GM10248 (cell line): ENCODE measurements at places on chromosomes 13 and 19.

GRCh38 chr19:6731822-6732221 lies 5.6 kb downstream of the GPR108 start:
- no peak for DNase-seq

- no peak for DNase-seq
Measured at GRCh38 chr13:20171364-20171763, 10.5 kb upstream of the GJA3 start.

DNA sequence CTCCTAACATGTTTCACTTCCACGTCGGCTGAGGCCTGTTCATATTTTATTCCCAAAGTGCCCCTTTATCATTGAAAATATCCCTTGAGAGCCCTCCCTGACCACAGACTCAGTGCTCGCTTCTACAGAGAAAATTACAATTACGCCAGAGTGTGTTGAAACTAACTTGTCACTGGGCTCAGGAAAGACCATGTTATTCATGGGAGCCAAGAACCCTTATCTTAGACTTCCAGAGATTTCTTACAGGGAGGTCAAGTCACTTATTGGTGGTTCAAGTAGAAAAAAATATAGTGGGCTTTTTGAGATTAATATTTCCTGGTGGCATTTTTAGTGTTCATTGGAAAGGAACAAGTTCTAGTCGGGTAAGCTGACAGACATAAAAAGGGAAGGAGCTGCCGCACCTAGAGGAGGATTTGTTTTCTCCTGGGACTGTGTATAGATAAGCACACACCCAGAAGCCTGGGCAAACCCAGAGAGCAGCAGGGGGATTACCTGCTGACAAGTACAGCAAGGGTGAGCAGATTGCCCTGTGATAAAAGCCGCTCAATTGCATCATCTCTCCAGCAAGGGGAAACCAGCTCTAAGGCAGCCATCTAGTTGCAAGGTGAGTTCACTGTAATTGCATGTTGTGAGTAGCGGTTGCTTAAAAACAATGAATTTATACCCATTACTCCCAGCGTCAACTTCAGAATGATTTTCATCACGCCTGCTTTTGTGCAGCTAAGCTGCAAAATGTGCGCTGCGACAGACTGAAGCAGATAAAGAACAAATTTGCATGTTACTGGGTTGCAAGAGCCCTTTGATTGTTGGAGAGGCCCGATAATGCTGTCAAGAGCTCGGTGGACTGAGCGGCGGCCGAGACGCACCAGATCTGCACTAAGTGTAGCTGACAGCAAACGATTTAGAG lies 46.2 kb downstream of the DCT start:
- DNase-seq, result peak; percentile 14

- DNase-seq, result no peak
Measured at GRCh38 chr13:57653229-57653989, 21.9 kb downstream of the PCDH17 start.

DNA sequence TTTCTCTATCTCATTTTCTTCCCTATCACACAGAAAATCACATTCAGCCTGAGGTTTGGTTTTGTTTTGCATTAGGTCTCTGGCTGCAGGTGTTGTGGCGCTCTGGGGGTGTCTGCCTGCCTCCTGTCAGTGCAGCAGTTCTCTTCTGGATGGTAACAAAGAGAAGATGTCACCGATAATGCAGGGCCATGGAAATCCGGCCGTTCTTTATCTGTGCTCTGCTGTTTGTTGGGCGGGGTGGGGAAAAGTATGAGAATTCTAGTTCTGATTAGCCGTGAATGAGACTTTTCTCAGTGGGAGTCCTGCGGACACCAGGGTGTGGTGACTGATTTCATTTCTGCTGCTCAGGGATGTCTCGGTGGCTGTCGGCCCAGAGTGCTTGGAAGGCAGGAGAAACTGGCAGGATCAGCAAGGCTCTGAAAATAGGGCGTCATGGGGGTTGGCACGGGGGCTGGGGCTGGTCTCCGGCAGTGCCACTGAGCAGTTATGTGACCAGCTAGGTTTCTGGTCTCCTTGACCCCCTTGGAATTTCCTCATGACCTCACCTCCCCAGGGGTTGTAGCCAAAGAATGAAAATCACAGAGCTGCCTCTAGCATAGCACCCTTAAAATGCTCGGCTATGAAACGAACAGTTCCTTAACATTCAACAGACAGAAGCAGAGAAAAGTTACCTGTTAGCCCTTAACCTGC lies 5.0 kb downstream of the RNF113B start:
- DNase-seq, result no peak

GRCh38 chr19:38062959-38063761 lies 156.2 kb downstream of the SIPA1L3 start:
- no peak for DNase-seq

DNA sequence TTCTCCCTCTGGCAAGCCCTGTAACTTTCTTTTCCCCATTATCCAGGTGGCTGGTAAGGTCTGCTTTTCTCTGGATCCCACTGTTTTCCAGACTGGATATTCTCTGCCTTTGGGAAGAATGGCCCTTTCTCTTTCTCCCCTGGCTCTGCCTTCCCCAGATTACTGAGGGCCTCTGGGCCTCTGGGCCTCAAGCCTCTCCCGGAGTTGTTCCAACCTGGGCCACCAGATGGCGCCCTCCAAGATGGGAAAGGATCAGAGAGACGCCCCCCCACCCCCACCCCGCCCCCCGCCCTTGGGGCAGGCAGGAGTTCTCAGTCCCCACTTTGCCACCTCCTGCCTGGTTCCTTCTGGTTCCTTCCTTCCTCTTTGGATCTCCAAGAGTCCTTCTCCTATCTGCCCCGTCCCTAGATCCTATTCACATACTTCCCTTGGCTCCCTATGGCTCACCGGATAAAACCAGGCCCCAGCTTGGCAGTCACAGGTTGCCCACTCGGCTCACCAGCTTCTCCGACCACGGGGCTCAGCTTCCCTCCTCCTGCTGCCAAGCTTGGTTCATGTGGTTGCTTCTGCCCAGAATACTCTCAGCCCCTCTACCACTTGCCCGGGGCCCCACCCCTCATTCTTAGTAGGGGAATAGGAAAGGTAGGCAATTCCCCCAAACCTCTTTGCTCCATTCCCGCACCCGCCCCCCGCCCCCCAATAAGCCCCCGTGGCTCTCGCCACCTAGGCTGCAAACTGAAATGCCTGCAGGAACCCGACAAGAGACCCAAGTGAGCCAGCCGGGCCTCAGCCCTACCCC lies 13.1 kb downstream of the EPS8L1 start:
- peak; percentile 81 for DNase-seq

DNA sequence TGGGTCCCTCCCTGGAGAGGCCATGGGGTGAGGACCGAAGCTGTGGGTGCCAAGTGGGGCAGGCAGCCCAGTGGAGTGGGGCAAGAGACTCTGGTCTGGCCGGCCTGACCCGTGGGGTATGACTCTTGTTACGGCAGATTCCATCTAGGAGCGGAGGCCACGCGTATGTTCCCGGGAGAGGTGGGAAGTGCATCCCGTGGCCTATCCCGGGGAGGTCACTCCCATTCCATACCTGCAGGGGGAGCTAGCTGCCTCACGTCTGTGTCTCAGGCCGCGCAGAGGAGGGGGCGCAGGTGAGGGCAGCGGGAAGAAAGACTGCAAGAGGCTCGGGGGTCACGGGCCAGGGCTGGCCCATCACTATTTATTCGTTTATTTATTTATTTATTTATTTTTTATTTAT lies 4.9 kb downstream of the CSNK1G2 start:
- no peak for DNase-seq

DNA sequence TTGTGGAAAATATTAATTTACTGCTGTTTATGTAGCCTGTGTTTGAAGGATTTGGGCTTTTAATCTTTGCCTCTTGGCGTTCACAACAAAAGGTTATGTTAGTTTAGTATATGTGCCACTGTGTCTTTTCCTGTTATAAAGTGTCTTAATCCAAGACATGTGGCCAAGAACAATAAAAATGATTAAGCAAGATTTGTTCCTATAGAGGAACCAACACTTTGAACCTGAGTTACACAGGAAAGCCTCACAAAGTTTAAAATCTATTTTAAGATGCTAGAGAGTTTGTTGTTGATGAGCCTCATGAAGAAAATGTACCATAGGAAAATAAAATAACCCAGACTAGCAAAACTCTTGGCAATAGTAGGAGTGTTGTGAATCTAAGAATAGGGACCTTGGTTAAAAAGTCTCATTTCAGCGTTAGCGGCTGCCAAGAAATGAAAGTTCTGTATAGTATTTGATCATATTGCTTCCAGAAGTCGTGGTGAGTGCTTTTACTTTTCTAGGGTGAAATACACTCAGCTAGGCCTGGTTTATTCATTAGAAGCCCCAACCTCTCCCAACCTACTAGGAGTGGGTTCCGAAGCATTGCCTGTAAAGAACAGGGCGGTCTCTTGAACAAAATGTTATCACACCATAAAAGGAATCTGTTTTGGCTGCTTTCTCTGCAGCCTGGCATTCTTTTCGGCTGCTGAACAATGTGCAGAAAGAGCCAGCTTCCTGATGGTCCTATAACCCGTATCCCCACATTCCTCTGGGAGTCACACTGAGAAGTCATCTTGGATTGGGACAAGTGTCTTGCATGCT lies 102.6 kb downstream of the LRCH1 start:
- no peak for DNase-seq

GRCh38 chr19:55801416-55801815 lies 30.4 kb downstream of the NLRP11 start:
- no peak for DNase-seq

DNA sequence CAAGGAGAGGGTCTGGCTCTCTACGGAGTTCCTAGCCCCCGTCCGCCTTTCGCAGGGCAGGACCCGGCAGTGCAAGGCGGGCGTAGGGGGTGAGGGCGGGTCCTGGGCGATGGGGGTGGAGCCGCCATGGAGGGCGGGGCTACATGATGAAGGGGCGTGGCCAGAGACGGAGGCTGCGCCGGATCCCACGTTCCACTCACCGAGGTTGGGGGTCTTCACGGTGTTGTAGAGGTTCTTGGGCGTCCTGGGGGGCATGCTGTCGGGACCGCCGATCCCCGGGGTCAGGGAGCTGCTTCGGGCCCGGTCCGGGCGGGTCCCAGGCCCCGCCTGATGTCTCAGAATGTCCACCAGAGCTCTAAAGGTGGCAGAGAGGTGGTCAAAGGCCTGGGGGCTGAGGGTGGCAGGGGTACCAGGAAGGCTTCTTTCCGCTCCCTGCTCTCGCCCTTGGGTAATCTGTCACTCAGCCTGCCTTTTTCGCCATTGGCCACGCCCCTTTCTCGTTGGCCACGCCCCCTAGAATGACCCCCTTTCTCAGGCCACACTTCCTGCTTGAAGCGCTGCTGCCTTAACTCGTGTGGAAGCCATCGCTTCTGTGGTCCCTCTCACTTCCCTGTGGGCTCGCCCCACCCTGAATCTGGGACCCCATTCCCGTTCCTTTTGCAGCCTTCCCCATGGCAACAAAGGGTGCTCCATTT lies 2.5 kb downstream of the SHISA7 start:
- peak; percentile 59 for DNase-seq

DNA sequence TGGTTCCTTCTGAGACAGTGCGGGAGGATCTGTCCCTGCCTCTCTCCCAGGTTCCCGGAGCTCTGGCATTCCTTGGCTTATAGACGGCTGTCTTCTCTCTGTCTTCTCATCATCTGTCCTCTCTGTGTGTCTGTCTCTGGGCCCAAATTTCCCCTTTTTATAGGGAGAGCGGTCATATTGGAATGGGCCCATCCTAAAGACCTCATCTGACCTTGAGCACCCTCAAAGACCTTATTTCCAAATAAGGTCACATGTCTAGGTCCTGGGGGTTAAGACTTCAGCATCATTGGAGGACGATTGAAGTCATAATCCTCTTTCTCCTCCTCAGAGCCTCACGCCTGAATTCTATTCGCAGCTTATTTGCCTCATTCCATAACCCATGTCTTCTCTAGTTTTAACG lies 98.4 kb downstream of the RAB20 start:
- DNase-seq, result no peak

- no peak for DNase-seq
Measured at GRCh38 chr13:72427757-72428528, 299.5 kb downstream of the MZT1 start.

DNA sequence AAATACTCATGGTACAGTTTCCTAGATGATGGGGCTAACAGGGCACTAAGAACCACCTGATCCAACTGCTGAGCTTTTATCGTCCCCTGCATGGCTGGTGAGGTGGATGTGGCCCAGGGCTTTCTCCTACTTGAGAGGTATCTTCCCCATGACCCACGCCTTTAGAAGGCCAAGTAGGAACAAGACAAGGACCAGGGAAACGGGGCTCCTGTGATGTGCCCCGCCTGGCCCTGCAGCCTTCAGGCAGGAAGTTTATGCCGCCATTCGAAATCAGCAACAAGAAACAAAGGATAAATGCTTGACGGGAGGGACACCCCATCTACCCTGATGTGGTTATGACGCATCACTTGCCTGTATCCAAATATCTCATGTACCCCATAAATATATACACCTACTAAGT lies 4.1 kb downstream of the NLRP13 start:
- DNase-seq, result no peak

DNA sequence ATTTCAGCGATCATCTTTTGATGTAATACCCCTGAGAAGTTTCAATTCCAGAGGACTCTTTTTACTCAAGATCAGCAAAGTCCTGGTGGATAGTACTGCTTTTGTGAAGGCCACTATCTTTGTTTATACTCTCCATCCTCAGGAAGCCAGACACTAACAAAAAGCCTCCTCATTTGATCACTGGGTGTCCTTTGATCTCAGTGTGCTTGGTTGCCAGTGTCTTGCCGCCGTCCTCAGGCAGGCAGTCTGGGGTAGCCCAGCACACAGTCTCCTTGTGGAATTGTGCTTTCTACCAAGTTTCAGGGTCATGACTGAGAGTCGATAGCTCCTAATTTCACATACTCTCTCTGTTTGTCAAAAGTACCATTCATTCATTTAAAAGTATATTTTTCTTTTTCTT lies 762.2 kb downstream of the EFNB2 start:
- DNase-seq, result no peak

DNA sequence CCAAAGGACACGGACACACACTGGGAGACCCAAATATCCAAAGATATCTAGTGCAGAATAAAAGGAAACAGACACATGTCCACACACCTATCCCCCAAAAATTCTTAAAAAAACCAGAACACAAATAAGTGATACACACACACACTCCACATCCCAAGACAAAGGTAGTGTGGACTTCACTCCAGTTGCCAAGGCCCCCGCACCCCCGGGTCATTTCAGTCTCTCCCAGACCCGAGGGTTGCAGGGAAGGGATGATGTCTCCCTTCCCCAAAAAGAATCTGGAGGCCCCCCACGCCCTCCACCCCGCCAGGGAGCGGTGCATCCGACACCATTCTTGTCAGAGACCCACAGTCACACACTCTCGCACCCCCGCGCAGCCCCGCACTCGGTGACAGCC lies 407 bp downstream of the DPF1 start:
- DNase-seq, result no peak

DNA sequence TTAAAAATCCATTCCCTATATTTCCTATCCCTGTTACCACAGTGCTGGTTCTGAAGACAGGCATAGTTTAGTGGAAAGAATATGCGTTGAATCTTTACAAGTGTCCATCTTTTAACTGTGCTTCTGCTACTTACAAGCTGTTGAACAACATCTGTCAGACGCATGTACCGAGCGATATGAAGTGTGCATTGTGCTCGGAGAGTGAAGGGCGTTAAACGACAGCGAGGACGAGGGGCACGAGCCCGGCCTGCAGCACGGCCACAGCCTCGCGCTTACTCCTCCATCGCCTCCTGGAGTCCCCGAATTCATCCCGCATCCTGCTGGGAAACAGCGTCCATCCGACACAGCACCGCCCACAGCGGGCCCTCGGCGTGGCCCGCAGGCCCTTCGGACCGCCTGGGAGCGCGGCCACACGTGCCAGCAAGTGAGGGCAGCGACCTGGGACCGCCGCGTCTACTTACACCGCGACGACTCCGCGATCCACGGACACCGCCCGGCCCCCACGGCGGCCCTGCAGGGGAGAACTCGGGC lies 514 bp downstream of the PCID2 start:
- DNase-seq, result no peak
